Dorsolateral prefrontal cortex (tissue), 122 donors: ENCODE measurements at places on chromosomes 3 and 15. TPM values are rescaled to one million over a fixed set of nuclear protein-coding genes. Genes with fewer than 3 reads are reported as not detected.

The IL17RE gene
- total RNA-seq = 1.1 TPM

The SST gene
- 64.8 TPM for total RNA-seq

The TRH gene
- total RNA-seq = 0.47 TPM

The STAC gene
- 0.37 TPM for total RNA-seq

The MCF2L2 gene
- total RNA-seq = 134 TPM

The ITIH4 gene
- 14.0 TPM for total RNA-seq

The RLBP1 gene
- 5.3 TPM for total RNA-seq
